Esophagus (tissue), 2 donors: ENCODE measurements at places on chromosomes 1 and 21. TPM values are rescaled to one million over a fixed set of nuclear protein-coding genes. Genes with fewer than 3 reads are reported as not detected.

The C1QA gene
- polyA plus RNA-seq = 14.6 TPM

The GPATCH3 gene
- polyA plus RNA-seq = 6.9 TPM

The KRTAP6-3 gene
- polyA plus RNA-seq = not detected

The CFHR3 gene
- not detected for polyA plus RNA-seq

The PI4KB gene
- 22.3 TPM for polyA plus RNA-seq

The IL23R gene
- 0.01 TPM for polyA plus RNA-seq

The ABCG1 gene
- 2.8 TPM for polyA plus RNA-seq
